Stimulated activated CD4-positive, alpha-beta T cell treated with anti-CD3 and anti-CD28 coated beads, Interleukin-4, amount 100 ng/mL, for 48 hours (primary cell): ENCODE measurements at places on chromosomes 2 and 18.

GRCh38 chr2:17719562-17720371 lies 33.8 kb downstream of the SMC6 start:
- DNase-seq: no peak

GRCh38 chr18:48133671-48134251 lies 203.3 kb upstream of the SMAD2 start:
- DNase-seq: no peak

GRCh38 chr2:194100201-194100600 lies 1556.8 kb upstream of the SLC39A10 start:
- DNase-seq: no peak

DNA sequence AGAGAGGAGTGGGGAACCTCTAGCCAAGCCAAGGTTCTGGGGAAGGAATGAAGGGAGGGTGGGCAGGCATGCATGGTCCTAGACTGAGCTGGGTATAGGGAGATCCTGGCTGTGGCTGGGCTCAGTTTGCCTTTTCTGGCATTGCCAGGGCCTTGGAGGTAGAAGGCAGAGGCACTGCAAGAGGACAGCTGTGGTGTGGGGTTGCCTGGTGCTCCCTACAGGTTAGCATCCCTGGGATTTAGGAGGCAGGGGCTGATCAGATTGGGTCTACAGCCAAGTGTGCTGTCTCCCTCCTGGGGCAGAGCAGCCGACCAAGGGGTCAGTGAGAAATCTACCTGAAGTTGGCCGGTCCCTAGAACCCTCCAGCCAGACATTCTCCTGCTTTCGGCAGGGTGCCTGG lies 15.9 kb downstream of the ABCG8 start:
- no peak for DNase-seq

GRCh38 chr18:73614812-73615211 lies 532.8 kb downstream of the FBXO15 start:
- DNase-seq: no peak

DNA sequence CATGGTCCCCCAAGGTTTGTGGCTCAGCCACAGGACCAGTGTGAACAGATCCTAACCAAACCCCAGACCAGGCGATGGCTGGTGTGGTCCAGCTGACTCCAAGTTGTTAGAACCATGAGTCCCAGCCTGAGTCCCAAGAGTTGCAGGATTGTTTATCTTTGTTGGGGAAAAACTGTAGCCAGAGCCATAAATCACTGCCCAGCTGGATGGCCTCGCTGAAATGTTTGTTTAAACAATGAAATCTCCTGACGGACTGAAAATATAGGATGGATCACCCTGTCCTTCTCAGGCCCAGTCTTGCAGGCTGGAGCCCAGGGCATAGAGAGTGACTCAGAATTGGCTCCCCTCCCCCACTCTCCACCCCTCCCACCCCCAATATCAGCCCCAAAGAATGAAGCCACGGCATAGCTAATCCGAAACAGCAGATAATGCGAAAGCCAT lies 36.4 kb downstream of the PKDCC start:
- DNase-seq: no peak

GRCh38 chr2:17752246-17752645 lies 1.4 kb downstream of the SMC6 start:
- DNase-seq: no peak

GRCh38 chr2:16716024-16716423 lies 50.4 kb upstream of the CYRIA start:
- DNase-seq: no peak

GRCh38 chr2:224440988-224441387 lies 39.1 kb upstream of the FAM124B start:
- no peak for DNase-seq

DNA sequence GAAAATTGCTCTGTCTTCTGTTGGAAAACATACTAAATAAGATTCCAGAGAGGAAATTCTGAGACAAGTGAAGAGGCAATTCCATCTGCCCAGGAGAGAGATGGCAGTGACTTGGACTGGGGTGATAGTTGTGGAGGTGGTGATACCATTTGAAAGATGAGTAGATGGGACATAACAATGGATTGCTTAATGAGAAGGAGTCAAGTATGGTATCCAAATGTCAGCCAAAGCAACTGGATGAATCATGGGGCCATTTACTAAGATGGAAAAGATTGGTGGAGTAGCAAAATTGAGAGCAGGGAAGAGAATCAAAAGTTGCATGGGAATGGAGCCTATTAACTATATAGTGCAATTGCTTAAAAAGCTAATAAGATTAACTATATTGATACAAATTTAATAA lies 222.1 kb downstream of the ETAA1 start:
- no peak for DNase-seq

DNA sequence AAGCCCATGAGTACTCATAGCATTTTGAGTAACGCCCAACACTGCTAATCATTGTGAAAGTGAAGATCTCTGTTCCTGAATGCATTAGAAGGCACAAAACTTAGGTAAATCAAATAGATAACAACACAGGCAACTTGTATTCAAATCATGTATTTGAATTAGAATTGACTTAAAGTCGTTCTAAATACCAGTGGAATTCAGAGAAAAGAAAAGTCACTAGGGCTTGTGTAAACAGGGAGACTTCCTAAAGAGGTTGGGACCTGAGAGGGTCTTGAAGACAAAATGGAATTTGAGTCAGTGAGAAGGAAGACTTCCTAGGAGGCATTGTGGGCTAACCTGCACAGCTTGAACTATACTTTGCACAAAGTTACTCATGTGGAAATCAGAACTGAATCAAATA lies 127.2 kb downstream of the CTNNA2 start:
- DNase-seq: no peak
